ENCODE measurements at places on chromosomes 1 and 21.

DNA sequence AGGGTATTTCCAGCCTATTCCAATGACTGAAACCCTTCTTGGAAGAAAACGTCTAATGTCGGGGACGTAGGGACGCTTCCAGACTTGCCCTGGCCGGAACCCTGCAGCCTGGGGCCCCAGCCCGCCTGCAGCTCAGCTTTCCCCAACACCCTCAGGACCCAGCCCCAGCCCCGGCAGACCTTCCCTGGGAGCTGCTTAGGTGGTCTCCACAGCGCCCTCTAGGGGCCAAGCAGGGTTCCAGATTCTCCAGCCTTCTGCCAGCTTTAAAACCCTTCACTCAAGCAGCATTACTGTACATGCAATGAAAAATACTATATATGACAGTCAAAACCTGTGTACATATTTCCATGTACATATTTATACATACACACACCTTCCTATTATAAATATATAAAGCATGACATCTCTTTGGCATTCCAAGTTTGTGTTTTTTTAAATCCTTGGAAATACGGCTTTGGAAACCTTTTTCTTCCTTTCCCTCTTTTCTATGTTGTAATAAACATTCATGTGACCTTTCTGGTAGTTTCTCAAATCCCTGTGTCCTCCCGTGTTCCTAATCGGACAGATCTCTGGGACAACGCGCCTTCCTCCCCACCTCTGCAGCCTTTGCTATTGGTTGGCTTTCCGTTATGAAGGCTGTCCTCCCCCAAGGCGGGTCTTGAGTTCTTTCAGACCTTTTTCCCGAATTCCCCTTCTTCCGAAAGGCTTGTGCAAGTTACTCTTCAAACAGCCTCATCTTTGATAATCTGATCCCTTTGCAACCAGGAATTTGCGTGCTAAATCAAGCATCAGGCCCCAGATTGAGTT is 60.3 kb downstream of the STUM start:
- DNase-seq, result peak; percentile 34

DNA sequence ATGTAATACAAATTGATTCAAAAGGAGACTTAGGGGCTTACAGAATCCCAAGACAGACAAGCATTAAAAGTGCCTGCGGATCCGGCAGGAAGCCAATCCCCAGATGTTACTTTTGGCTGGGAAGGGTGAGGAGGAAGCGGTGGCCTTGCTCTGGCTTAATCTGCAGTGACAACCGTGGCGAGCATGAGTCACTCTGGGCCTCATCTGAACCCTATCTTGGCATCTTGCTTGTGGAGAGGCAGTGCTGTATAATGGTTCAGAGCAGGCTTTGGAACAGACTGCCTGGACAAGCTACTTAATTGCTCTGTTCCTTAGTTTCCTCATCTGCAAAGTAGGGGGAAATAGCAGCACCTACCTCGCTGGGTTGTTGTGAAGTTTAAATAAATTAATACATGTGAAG is 74.1 kb downstream of the XCL2 start:
- no peak for DNase-seq

GRCh38 chr1:198922638-198923430 is 284.0 kb downstream of the PTPRC start:
- no peak for DNase-seq

- DNase-seq, result no peak
These were observed at the start of gene KAZN for GRCh38 chr1:14598498-14599182. Gene KAZN, plus strand, starts transcription at chr1:14598685.

DNA sequence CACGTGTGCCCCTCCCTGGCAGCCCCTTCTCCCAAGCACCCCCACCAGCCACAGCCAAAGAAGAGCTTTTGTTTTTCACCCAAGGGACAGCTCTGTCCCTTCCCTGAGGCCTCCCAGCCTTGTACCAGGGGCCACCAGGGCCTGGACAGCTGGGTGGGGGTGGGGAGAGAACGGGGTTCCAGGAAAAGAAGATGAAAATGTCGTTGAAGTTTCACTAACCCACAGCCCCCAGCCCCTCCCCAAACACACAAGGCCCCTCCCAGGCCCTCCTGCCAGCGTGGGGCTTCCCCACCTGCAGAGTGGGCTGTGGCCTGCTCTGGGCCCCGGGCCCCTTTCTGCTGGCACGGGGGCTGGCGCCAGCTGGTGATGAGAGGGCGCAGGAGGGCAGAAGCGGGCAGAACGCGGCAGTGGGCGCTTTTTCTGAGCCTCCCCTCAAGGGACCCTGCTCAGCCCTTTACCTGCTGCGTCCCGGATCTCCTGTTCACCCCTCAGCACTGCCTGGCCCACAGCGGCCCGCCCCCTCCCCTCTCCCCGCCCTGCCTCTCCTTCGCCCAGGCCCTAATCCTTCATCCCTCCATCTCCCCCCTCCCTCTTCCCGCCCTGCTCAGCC is 5.5 kb upstream of the ANKRD65 start:
- DNase-seq, result no peak

All from NCI-H748 treated with DMSO at 0.1 percent for 48 hours (cell line).